GM04503 (cell line): ENCODE measurements at places on chromosomes 7 and 10.

- DNase-seq, result no peak
These were observed 140.3 kb downstream of the FOXP2 start for GRCh38 chr7:114554781-114555537.

DNA sequence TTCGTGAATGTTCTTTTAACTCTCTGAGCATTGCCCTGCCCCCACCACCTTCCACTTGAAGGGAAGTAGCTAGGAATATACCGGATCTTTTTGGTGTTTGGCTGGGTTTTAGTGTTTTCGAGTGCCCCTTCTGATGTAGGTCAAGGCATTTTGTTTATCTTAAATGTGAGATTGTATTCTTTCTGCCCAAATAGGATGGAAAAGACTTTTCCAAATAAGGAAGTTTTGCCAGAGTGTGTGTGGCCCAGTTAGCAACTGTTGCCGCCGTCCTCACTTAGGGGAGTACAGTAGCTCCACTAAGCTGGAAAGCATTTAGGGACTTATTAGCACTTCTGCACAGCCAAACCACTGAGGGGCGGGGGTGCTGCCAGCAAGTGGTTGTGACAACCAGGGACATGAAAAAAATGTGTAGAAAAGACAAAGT, 29.8 kb upstream of the VCL start:
- no peak for DNase-seq

DNA sequence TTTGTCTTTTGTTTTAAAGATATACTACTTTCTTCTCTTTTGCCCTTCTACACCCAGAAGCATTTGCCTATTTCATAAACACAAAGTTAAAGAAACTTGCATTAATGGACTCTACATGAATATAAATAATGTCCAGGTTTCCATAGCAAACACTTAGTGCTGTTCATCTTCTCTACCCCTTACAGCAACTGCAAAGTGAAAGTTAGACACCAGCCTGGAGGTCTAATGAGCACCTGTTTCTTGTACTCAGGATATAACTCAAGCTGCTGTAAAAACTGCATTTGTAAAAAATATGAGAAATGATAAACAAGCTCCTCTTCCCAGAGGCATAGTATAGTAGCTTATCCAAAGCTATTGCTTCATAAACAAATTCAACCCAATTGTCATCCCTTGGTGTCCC, 76.0 kb upstream of the RELN start:
- DNase-seq, result no peak

DNA sequence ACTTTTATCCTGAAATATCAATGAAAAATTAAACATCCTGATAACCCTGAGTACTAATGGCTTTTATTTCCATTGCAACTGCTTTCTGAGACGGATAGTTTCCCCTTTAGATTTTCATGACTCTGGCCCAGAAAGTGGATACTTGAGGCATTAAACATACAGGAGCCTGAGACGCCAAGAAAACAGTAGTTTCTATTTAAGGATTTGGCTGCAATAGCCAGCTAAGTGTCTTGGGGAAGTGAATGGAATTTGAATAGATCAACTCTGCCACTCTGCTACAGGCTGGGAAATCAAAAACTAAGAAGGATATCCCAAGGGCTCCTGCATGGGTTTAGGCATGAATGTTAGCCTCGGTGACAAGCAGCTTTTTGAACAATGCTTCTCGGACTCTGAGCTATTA, 24.7 kb upstream of the GPAM start:
- DNase-seq, result peak; percentile 48

DNA sequence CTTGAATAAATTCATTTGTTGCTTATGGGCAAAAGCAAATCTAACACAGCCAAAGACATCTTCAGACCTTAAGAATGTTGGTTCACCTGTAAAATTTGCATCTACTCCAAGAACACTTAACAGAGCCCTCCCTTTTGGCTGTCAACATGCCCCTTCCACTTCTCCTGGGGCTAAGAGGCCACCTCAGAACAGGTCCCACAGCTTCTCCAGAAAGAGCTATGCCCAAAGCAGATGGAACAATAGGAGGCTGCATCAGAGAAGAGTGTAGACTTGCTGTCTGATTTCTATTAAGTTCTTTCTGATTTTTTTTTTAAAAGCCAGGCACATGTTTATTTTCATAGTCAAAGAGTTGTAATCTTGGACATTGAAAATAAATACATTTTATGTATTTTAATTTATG, 26.1 kb upstream of the TRIL start:
- DNase-seq, result no peak

DNA sequence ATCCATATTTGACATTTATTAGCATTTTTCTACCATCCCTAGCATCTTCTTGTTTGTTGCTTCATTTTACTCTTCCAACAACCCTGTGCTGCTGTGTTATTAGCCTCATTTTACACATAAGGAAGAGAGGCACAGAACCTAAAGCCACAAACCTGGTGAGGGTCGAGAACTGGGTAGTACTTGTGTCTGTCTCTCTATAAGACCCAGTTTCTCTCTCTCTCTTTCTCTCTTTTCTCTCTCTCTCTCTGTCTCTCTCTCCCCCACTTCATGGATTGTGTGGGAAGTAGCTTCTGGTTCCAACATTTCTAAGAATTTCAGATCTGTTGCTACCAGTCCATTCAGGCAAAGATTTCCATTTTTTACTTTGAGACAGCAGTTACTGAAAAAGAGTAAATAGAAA, 1.4 kb upstream of the FRA10AC1 start:
- no peak for DNase-seq
